ENCODE measurements at places on chromosomes 3 and 15.

GRCh38 chr15:58043192-58043903 is 22.2 kb downstream of the ALDH1A2 start:
- DNase-seq: peak; percentile 36

- no peak for DNase-seq
These were observed 117.8 kb downstream of the NR1D2 start for GRCh38 chr3:24062916-24063315.

GRCh38 chr15:45869034-45869668 is 234.3 kb downstream of the SQOR start:
- no peak for DNase-seq

DNA sequence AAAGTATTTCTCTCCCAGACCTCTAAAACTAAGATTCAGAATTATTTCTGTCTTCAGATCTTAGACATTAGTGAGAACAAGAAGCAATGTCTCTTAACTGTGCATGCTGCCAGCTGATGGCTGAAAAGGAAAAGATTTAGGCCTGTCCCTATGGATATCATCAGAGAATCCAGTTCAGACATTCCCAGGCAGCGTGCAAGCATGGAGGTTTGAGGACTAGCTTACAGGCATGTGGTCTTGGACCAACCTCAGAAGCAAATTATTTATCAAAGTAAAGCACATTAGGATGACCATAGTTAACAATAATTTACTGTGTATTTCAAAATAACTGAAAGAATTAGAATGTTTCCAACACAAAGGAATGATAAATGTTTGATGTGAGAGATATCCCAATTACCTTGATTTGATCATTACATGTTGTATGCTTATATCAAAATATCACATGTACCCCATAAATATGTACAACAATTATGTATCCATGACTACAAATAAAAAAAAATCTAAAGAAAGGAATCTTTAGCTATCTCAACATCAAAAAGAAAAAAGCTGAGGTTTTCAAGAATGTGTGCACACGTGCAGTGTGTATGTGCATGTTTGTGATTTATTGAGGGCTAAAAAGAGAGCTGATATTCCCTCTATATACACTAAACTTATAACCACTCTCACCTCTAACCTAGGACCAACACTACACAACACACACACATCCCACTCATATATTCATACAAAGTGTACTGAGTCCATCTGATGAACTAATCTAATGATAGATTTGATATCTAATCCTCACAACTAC is 108.9 kb upstream of the THBS1 start:
- DNase-seq: no peak

DNA sequence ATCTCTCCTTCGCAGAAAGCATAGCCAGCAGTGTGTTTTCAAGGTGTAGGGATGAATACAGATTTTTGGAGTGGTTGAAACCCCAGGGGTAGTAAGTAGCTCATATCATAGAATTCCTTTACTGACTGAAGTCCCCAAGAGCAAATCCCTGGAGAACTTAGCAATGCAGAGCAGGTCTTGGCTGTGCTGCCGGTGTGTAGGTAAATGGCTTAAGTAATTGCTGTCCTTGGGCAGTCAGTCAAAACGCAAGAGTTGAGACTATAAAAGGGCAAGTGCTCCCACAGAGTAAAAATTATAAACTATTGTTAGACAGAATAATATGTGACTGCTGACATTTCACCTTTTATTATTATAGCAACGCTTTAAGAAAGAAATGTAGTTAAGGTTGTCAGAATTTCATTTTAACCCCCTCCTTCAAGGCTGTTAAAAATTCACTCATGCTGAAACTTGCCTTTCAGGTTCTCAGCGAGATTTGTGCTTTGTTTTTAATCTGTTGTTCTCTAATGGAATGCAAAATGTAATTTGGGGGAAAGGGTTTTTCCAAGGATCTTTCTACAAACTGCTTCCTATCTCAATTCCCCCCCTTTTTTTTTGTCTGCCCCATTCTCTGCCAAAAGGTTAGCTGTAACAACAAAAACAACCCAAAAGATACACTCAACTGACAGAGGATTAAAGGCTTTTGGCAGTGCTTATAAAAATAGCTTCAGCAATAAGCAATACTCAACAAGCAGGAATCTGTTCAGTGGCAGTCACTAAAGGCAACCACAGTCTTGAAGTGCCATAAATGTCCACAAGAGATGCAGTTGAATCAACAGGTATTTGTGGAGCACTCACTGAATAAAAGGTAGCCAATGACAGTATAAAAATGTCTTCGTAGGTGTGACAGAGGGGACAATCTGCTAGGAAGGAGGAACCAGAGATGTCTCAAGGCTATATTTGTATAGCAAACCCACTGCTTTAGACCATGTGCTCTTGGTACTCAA is 105.3 kb downstream of the THRB start:
- DNase-seq: no peak

DNA sequence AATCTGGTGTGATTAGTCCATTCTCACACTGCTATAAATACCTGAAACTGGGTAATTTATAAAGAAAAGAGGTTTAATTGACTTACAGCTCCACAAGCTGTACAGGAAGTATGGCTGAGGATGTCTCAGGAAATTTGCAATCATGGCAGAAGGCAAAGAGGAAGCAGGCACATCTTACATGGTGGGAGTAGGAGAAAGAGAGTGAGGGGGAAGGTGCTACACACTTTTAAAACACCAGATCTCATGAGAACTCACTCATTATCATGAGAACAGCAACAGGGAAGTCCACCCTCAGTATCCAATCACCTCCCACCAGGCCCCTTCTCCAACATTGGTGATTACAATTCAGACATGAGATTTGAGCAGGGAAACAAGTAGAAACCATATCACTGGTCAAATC is 24.0 kb upstream of the ACP3 start:
- no peak for DNase-seq

DNA sequence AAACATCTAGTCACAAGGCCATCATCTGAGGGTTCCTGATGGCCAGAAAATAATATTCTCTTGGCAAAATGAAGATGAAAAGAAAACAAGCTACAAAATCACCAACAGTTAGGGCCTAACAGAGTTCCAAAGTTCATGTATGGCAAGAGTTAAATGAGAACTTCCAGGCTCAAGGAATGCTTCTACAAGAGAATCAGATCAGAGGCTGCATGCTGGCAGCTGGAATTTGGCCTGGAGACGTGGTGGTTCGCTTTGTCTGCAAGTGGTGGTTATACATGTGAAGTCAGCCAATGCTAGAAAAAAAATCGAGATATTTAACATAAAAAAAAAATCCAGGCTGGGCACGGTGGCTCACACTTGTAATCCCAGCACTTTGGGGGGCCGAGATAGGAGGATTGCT is 5.6 kb downstream of the SIAH2 start:
- DNase-seq: no peak

- DNase-seq: peak; percentile 40
These were observed 116.2 kb downstream of the CHSY1 start for GRCh38 chr15:101135532-101136166.

GRCh38 chr15:67948215-67948614 is 105.9 kb upstream of the PIAS1 start:
- DNase-seq: no peak

DNA sequence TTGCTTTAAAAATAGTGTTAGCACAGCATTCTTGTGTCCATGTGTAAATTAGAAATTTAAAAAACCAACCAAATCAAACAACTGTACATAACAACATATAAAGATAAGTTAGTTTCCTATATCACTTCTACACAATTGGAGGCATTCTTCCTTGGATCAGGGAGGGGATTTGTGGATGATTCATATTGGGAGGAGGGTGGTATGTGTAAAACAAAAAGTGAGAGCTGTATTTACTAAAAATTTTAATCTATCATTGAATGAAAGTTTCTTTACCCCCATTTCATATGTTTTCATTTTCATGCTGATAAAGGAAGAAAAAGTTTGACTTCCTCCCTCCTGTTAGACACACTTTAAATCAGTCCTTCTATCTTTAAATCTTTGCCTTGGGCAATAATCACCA is 325.0 kb downstream of the SATB1 start:
- no peak for DNase-seq

- no peak for DNase-seq
These were observed 3.8 kb downstream of the RHO start for GRCh38 chr3:129532261-129532660.

- peak; percentile 82 for DNase-seq
These were observed 11.9 kb downstream of the CX3CR1 start for GRCh38 chr3:39267631-39268548.

Measured in CD4-positive, alpha-beta T cell treated with Interferon alpha-2 for 1 hour (primary cell).